MG63 (cell line): ENCODE measurements at places on chromosomes 5 and 9. TPM values are rescaled to one million over a fixed set of nuclear protein-coding genes. Genes with fewer than 3 reads are reported as not detected.

DNA sequence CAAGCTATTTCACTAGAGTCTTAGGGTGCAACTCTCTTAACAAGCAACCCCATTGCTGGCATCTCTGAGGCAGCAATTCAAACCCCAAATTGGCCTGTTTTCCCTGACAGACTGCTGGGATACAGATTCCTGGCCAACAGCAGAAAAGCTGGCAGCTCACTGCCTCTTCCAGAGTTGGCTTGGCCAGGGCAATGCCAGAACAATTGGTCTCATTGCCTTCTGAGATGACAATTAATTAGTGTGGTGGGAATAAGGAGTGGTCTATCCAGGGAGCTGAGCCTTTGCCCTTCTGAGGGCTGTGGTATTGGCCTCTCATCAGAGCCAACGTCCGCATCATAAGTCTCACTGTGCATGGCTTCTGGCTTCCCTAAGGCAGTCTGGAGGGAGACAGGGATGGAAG is 183.2 kb downstream of the GNAQ start:
- DNase-seq = no peak

RETREG1 gene
- total RNA-seq = 0.12 and 0.16 TPM in 2 replicates

GRCh38 chr5:177041936-177042335 is 19.4 kb downstream of the ZNF346 start:
- DNase-seq = peak; percentile 57

- no peak for DNase-seq
Observed at GRCh38 chr9:859251-859650, 17.8 kb downstream of the DMRT1 start.

GRCh38 chr5:169745441-169746146 is 108.5 kb downstream of the DOCK2 start:
- peak; percentile 87 for DNase-seq

- DNase-seq = peak; percentile 84
Observed at GRCh38 chr9:91820949-91821880, 128.8 kb downstream of the ROR2 start.

PCDH1 gene
- 3.8 and 12.8 TPM in 2 replicates for total RNA-seq

TNFSF8 gene
- total RNA-seq = not detected in 2 replicates

GRCh38 chr9:17005056-17005823 is 129.6 kb upstream of the CNTLN start:
- DNase-seq = peak; percentile 88

TAF11L5 gene
- total RNA-seq = not detected in 2 replicates

DNA sequence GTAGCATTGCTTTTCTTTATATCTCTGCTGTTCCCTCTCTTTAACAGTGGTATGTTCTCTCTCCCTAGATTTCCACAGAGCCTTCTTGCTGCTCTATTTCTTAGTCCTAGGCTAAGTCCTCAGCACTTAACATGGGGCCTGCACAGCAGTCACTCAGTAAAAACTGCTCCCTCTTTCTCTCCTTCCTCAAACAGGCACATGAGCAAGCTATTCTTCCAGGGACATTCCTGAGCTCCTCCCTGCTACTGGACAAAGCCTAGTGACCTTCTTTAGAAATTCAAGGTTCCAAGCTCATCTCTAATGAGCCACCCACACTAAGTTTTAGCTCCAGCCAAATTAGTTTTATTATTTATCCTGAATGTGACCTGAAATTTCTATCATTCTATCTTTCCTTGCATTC is 39.5 kb downstream of the TRIM32 start:
- DNase-seq = no peak

GRCh38 chr9:32968101-32969011 is 33.1 kb downstream of the APTX start:
- DNase-seq = no peak

GRCh38 chr9:115594557-115594956 is 476.6 kb upstream of the TNC start:
- no peak for DNase-seq

DNA sequence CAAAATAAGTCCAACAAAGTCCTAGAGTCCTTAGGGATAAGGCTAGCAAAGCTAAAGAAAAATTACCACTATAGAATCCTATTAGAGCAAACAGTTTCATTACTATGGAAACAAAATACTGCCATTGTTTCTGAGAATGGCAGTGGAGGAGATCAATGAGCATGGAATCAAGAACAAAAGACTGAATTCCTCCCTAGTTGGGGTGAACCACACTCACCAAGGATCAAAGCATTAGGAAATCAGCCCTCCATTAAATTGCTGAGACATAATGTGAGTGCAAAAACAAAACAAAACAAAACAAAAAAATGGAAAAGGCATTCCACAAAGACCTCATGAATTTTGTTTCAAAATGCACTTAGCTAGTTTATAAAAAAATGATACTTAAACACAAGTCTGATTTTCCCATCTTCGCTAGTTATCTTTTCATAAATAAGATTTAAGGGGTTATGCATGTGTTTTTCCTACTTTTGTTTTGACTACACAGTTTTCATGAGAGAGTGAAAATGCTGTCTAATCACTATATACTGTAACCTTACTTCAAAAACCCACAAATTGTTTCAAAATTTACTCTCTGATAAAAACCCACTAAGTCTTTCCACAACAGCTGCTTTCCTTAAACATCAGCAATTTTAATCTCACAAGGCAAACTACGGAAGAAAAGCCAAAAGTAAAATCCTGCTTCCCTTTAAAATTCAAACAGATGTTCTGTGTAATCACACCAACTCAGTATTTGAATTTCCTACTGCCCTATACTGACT is 9.7 kb downstream of the SERINC5 start:
- DNase-seq = no peak

- DNase-seq = no peak
Observed at GRCh38 chr9:102209176-102209575, 470.7 kb upstream of the GRIN3A start.

GRCh38 chr5:13624283-13625074 is 320.0 kb downstream of the DNAH5 start:
- DNase-seq = peak; percentile 30

- DNase-seq = no peak
Observed at GRCh38 chr5:2524620-2525019, 226.9 kb downstream of the IRX2 start.

DNA sequence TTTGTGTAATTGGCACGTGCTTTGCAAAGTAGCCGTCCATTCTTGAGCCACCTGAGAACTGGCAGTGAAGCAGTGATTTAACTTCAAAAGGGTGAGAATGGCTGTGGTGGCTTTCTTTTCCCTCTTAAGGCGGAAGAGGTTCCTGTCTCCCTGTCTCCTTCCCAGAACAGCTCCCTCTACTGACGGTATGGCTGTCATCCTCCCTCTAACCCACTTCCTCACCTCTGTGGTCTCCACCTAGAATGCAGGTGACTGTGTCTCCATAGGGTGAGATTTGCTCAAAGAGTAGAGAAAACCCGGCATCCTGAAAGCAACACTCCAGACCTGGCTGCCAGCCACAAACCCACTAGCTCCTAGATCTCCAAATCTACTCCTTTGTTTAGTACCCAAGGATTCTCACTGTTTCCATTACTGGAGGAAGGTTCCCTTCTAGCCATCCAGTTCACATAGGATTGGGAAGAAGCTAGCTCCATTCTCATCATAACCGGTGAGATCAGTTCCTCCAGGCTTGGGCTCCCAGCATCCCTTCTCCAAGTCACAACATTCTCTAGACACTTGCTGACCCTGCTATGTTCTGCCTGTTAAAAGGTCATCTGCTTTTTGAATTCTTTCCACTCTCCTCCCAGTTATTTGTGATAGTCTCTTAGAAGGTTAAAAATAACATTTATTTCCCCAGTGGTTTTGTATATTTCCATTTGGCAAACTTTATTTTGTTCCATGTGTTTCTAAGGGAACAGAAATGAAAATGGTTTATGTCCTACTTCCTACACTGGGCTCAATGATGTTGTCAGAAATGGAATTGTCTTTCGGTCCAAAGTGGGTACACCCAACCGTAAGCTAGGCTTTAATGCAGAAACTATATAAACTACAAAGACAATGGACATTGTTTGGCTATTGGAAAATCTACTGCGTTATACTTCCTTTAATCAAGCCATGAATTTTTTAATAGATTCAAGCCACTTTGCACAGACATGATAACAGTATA is 269.4 kb downstream of the CWC27 start:
- DNase-seq = no peak

GRCh38 chr9:87148331-87149104 is 201.2 kb upstream of the GAS1 start:
- peak; percentile 76 for DNase-seq

- no peak for DNase-seq
Observed at GRCh38 chr5:14421851-14422250, 159.7 kb upstream of the OTULINL start.

SHC3 gene
- total RNA-seq = 0.69 TPM in 1 of 2 replicates, not detected in the other

GRCh38 chr9:136233411-136233810 is 12.2 kb downstream of the QSOX2 start:
- DNase-seq = no peak

PCAT7 gene
- total RNA-seq = 1.2 and 4.0 TPM in 2 replicates

DNA sequence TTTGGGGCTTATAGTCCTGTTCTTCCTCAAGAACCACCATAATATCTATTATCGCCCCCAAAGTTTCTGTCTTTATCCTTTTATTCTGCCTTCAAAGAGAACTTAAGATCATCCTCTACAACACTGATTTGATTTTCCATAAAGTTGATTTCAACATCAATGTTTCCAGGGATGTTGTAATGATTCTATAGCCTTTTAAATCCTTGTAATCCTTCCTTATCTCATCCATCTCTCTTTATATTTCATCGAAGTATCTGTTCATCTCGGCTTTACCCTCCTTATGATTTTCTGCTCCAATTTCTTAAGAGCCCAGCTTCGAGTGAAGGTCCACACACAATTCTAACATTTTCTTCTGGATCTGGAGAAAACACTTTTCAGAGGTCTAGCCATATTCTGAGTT is 218.4 kb downstream of the CDK5RAP2 start:
- DNase-seq = no peak

AQP3 gene
- 19.7 TPM in 1 of 2 replicates, not detected in the other for total RNA-seq
